ENCODE measurements at places on chromosomes 3 and 15. TPM values are rescaled to one million over a fixed set of nuclear protein-coding genes. Genes with fewer than 3 reads are reported as not detected.

- no peak for DNase-seq
Measured at GRCh38 chr3:56823984-56824703, 22.4 kb upstream of the ARHGEF3 start.

THAP10 gene
- 1.1 TPM for total RNA-seq

GRCh38 chr3:48039487-48040190 is 23.4 kb upstream of the MAP4 start:
- DNase-seq: peak; percentile 54

DNA sequence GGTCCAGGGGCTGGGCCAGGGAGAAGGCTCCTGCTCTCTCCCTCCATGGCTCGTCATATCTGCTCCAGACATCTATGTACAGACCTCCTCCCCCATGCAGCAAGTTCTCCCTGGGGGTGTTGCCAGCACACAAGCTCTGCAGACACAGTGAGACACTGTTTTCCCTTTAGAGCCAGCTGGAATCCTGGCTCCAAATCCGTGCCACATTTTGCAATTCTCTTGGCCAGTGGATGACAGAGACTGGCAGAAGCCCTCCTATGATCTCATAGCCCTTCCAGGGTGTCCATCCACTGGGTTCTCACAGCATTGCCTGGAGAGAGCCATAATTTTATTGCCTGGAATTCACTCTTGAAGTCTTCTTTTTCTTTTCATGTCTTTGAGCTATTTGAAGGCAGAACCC is 203.9 kb downstream of the TLE3 start:
- DNase-seq: peak; percentile 89

HDAC11 gene
- 11.2 TPM for total RNA-seq

Measured in osteoblast (primary cell).